Epithelial cell of umbilical artery (primary cell): ENCODE measurements at places on chromosomes 7 and 10. TPM values are rescaled to one million over a fixed set of nuclear protein-coding genes. Genes with fewer than 3 reads are reported as not detected.

GNGT1 gene
- not detected in 2 replicates for total RNA-seq

FAM131B gene
- total RNA-seq: 1.3 and 1.4 TPM in 2 replicates

ASIC3 gene
- not detected in 2 replicates for total RNA-seq

AQP1 gene
- 3.6 and 9.3 TPM in 2 replicates for total RNA-seq

FOXP2 gene
- total RNA-seq: 0.61 and 0.65 TPM in 2 replicates

IFIT2 gene
- 0.97 and 15.2 TPM in 2 replicates for total RNA-seq

PNLIPRP2 gene
- not detected in 2 replicates for total RNA-seq

HYCC1 gene
- 37.4 and 61.7 TPM in 2 replicates for total RNA-seq

ZNF22 gene
- 40.0 and 54.3 TPM in 2 replicates for total RNA-seq

MTURN gene
- total RNA-seq: 2.1 and 5.5 TPM in 2 replicates

SLC26A5 gene
- not detected in 2 replicates for total RNA-seq

HPS1 gene
- 13.3 and 14.6 TPM in 2 replicates for total RNA-seq

CDK6 gene
- 26.3 and 29.8 TPM in 2 replicates for total RNA-seq

ZNF800 gene
- 11.7 and 12.7 TPM in 2 replicates for total RNA-seq

HPSE2 gene
- not detected in 2 replicates for total RNA-seq
